Kidney (tissue), 22 donors: ENCODE measurements at places on chromosomes 7 and 10. TPM values are rescaled to one million over a fixed set of nuclear protein-coding genes. Genes with fewer than 3 reads are reported as not detected.

GIMAP6 gene
- total RNA-seq = 48.7 TPM

NT5C3A gene
- 29.0 TPM for total RNA-seq

HSPB1 gene
- total RNA-seq = 1,012 TPM

MMRN2 gene
- total RNA-seq = 65.9 TPM

ALOX5 gene
- 58.1 TPM for total RNA-seq

NUDT13 gene
- 3.3 TPM for total RNA-seq

ANXA8L1 gene
- not detected for total RNA-seq

RASSF4 gene
- total RNA-seq = 76.4 TPM

DPP6 gene
- total RNA-seq = 1.8 TPM

PNLIPRP2 gene
- total RNA-seq = not detected

STEAP4 gene
- total RNA-seq = 80.2 TPM

COX15 gene
- 40.4 TPM for total RNA-seq

CCDC3 gene
- total RNA-seq = 33.5 TPM

STAMBPL1 gene
- 6.9 TPM for total RNA-seq

C10orf53 gene
- total RNA-seq = not detected

NFE2L3 gene
- total RNA-seq = 12.5 TPM

CACNB2 gene
- 2.8 TPM for total RNA-seq

MBL2 gene
- total RNA-seq = not detected

NEURL1 gene
- 1.2 TPM for total RNA-seq

TUBB8 gene
- not detected for total RNA-seq

TNPO3 gene
- 35.7 TPM for total RNA-seq
